NCI-H1105 treated with DMSO at 0.1 percent for 48 hours (cell line): ENCODE measurements at places on chromosomes 7 and 10.

GRCh38 chr7:88276605-88277153 is 30.0 kb downstream of the STEAP4 start:
- DNase-seq, result no peak

DNA sequence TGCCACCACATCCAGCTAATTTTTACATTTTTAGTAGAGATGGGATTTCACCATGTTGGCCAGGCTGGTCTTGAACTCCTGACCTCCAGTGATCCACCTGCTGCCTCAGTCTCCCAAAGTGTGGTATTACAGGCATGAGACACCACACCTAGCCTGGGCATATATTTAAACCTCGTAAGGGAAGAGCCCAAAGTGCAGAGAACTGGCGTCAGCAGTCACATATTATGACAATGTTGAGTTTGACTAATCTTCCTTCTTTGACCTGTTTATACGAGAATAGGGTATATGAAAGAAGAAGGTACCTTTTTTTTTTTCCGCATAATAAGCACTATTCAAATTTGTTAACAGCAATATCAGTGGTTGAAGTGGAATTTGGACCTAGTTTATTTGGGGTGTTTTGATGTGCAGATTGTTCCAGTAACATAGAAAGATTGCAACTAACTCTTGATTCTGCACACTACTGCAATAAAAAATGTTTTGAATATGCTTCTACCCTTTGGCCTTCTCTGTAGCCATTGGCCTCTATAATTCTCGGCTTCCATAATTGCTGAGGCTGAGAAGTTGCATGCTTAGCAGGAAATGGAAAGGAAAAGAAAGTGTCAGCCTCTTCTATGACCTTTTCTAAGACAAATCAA is 55.9 kb downstream of the MINPP1 start:
- DNase-seq, result no peak

DNA sequence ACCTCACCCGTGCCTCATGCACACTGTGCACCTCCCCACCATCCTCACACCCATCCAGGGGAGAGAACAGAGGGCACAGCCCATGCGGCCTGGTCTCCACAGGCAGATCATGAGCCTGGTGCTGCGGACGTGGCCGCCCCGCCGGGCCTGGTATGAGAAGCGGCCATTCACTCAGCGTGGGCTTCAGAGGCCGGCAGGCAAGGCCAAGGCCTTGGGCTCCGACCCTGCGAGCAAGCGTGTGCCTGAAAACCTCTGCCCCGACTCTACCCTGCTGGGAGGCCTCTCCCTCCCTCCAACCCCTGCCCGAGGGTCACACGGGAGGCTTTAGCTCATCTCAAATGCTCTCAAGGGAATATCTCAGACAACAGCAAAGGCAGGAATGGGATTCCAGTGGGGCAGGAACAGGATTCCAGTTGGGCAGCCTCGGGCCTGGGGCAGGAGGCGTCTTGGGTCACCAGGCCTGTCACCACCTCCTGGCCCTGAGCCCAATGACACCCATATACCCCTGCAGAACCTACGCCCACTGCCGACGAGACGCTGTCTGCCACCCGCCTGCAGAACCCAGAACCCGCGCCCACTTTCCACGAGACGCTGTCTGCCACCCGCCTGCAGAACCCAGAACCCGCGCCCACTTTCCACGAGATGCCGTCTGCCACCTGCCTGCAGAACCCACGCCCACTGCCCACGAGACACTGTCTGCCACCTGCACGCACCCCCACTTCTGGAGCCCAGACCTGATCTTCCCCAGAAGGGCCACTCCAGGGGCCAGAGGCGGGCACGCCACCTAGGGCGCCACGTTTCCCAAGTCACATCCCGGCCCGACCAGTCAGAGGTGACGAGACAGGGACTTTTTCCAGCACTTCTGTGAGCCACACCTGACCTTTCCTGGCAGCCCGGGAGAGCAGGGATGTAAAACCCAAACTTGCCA is 38.9 kb downstream of the ADAP1 start:
- DNase-seq, result no peak

GRCh38 chr10:80516506-80517075 is 21.1 kb upstream of the SH2D4B start:
- no peak for DNase-seq

DNA sequence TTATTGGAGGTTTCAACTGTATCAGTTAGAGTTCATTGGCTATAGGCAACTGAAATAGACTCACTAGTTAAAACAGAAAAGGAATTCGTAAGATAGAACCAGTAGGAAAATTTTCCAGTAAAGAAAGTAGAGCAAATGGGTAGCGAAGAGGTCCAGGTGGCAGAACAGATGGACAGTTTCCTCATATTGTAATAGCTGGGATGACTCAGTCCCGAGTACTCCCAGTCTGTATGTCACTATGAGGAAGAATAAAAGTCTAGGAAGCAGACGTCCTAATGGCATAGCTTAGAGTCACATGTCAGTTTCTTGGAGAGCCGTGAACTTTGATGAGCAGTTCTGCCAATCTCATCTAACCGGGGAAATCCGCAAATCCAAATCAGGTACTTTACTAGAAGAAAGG is 95.3 kb downstream of the RNF32 start:
- no peak for DNase-seq

DNA sequence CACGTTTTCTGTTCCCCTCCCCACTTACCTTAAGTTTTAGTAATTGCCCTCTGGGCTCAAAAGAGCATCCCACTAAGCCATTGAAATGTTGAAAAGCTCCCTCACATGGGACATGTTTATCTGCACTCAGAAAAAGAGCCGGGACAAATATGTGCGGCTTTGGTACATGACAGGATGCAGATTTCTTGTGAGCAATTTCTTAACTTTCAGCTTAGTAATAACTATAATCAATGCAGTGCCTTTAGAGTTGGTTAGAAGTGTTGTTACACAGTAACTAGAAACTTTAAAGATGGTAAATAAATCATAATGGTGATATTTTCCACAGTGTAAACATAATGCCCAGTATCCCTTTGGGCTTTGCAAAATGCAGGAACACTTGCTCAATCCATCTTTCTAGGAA is 89.2 kb downstream of the ZNF365 start:
- no peak for DNase-seq

GRCh38 chr7:129950191-129950932 is 2.4 kb downstream of the UBE2H start:
- no peak for DNase-seq

DNA sequence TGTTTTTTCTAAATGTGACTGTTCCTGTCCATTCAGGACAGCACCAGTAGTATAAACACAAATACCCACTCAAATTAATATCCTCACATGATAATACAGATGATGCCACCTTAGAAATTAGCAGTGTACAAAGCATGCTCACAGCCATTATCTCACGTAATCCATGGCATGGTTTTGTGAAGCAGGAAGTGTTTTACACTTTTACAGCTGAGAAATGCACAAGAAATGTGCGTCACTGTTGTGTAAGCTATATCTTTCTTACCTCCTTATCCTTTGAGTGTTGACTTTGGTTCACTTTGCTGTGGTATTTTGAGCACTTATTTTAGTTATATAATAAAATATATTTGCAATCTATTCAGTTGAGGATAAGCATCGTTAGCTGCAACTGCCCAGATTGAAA is 31.6 kb downstream of the NKX2-3 start:
- no peak for DNase-seq

DNA sequence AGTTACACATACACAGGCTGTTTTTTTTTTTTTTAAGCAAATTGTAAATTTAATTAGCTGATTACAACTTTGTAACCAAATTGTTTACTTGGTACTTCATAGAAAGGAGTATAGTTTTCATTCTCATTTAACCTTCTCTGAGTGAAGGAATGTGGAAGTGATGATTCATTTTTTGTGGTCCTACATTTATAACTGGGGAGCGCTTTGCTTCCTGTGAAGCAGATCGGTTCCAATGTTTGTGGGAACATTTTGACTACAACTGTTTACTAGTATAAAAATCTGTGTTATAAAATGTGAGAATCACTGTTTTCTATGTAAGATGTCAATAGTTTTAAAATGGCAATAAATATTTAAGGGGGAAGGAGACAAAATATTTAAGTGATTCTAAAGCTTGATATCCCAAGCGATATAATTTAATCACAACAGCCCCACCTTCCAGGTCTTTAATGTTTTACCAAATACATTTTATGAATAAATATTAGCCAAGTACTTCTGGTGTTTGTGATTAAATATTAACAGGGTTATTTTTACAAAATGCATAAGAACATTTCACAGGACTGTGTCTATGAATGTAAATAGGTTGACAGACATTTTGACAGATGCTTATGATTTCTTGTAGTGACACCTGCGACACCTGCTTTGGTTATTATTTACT is 57.1 kb downstream of the NXPH1 start:
- DNase-seq, result no peak

GRCh38 chr7:112571852-112572607 is 91.2 kb downstream of the LSMEM1 start:
- DNase-seq, result no peak

DNA sequence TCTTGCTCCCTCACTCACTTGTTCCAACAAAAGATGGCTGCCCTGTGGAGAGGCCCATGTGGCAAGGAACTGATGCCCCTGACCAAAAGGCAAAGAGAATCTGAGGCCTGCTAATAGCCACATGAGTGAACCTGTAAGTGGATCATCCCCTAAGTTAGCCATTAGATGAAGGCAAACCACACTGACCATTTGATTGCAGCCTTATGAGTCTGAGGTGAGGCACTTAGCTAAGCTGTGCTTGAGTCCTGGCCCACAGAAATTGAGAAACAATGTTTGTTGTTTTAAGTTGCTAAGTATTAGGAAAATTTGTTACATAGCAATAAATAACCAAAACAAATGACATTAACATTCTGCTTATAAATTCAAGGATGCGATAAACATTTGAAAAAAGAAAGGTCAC is 100.1 kb upstream of the BET1 start:
- no peak for DNase-seq

GRCh38 chr7:69906283-69906995 is 308.2 kb downstream of the AUTS2 start:
- no peak for DNase-seq

DNA sequence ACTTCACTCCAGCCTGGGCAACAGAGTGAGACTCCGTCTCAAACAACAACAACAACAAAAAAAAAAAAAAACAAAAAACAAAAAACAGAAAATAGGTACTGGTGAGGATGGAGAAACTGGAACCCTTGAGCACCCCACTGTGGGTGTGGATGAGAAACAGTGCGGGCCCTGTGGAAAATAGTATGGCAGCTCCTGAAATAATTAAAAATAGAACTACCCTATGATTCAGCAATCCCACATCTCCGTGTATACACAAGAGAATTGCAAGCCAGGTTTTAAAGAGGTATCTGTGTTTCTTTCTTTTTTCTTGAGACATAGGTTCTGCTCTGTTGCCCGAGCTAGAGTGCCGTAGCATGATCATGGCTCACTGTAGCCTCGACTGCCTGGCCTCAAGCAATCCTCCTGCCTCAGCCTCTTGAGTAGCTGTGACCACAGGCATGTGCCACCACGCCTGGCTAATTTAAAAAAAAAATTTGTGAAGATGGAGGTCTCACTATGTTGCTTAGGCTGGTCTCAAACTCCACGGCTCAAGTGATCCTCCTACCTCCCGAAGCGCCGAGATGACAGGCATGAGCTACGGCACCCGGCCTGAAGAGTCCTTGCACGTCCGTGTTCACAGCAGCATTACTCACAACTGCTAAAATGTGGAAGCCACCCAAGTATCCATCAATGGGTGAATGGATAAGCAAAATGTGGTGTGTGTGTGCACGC is 39.5 kb downstream of the EBF3 start:
- no peak for DNase-seq

DNA sequence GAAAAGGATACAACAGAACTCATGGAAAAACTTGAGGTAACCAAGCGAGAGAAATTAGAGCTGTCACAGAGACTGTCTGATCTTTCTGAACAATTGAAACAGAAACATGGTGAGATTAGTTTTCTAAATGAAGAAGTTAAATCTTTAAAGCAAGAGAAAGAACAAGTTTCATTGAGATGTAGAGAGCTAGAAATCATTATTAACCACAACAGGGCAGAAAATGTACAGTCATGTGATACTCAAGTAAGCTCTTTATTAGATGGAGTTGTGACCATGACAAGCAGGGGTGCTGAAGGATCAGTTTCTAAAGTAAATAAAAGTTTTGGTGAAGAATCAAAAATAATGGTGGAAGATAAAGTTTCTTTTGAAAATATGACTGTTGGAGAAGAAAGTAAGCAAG is 62.1 kb downstream of the AKAP9 start:
- no peak for DNase-seq

- DNase-seq, result no peak
Observed at GRCh38 chr10:43151371-43151770, 13.1 kb downstream of the CSGALNACT2 start.

- no peak for DNase-seq
Observed at GRCh38 chr10:63280386-63280785, 147.3 kb downstream of the NRBF2 start.

GRCh38 chr10:27372095-27372494 is 131.5 kb upstream of the ACBD5 start:
- DNase-seq, result no peak

DNA sequence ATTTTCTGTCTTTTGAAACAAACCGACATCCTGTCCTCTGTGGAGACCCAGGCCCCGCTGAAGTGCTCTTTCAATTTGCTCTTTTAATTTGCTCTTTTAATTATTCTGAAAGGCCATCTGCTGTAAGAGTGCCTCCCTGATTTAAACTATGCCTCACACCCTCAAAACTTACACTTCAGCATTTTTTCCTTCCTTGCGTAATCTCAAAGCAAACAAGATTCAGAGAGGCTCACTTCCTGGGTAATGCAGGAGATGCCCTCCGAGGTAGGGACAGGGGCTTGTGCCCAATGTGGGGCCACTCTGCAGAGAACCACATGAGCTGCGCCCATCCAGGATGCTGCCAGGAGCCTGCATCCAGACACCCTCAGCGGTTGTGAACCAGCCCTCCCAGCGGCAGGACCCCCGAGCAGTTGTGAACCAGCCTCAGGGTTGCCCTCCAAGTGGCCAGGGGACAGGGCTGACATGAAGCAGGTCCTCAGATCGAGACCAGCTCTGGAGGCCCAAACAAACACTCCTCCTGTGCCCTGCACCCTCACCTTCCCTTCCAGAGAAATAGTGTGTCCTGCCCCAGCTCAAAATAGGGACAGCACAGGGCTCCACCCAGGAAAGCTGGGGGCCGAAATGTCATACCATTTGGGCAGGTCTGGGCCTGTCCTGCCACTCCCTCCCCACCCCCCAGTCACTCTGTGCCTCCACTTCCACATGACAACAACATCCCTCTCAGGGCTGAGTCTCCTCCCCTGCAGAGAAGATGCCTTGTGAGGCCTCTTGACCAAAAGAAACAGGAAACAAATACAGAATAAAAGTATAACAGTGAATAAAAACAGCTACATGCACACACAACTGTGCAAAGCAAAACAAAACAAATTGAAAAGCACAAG is 190.4 kb downstream of the PTPRN2 start:
- no peak for DNase-seq

DNA sequence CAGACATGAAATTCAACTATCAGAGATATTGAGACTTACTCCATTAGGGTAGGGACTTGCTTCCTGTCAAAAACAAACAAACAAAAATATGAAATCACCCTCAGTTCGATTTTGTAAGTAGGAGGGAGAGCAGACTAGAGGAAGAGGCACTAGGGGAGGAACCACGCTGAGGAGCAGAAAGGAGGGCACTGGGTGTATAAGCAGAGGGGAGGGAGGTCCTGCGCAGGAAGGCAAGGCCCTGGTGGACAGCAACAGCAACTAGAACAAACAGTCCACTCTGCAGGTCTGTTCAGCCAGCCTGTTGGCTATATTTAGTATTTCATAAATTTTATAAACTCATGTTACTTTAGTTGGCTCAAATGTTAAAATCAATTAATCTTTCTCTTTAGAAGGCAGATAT is 937.1 kb upstream of the C7orf33 start:
- DNase-seq, result no peak

- no peak for DNase-seq
Observed at GRCh38 chr7:125256446-125256845, 326.8 kb upstream of the POT1 start.

- no peak for DNase-seq
Observed at GRCh38 chr7:47970761-47971160, 8.7 kb downstream of the HUS1 start.
